ENCODE measurements at places on chromosomes 3 and 15. TPM values are rescaled to one million over a fixed set of nuclear protein-coding genes. Genes with fewer than 3 reads are reported as not detected.

DNA sequence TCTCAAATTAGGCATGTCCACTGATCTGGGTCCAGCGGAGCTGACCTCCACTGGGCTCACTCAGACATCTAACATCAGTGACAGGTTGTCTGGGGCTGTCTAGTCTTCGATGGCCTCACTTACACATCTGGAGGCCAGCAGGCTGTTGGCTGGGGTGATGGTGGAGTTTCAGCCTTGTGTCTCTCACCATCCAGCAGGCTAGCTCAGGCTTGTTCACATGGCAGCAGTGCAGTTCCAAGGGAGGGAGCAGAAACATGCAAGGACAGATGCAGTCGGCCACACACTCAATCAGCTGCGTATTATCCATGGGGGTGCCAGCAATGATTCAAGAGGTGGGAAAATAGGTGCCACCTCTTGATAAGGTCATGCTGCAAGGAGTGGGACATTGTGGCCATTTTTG is 292.5 kb downstream of the SHQ1 start:
- no peak for DNase-seq

- peak; percentile 86 for DNase-seq
Observed at GRCh38 chr3:185069037-185070030, 83.5 kb downstream of the C3orf70 start.

DNA sequence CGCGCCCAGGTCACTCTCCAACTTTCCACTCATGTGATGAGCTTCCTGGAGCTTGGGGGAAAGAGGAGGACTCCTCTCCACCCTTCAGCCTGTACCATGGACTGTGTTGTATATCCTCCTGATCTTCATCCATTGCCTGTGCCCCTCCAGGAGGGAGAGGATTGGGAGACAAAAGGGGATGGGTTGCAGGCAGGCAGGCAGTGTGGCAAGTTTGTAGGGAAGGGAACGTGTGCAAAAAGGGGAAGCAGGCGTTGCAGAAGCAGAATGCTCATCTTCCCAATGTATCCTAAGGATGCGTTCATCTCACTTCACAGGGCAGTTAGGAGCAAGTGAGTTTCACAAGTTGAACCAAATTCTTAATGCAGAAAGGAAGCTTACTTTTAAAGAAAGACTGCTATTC is 28.1 kb upstream of the GHSR start:
- DNase-seq, result no peak

- no peak for DNase-seq
Observed at GRCh38 chr3:196499807-196500524, 3.6 kb downstream of the RNF168 start.

DNA sequence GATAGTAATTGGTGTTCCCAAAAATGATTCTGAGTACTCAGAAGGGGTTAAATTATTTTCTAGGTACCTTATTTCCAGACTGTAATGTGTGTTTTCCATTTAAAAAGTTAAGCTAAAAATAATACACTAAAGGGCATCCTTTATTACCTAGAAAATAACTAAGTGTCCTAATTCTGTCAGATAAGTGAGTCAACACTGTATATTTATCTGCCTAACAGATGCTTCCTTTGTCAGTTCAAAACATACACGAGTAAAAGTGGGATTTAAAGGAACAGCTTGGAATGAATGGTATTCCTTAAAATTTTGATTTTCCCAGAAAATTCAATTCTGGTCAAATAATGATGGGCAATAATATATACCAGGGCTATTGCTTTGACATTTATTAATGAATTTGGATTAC is 78.3 kb downstream of the ADAMTSL3 start:
- DNase-seq, result no peak

GRCh38 chr15:72852273-72852672 is 68.7 kb upstream of the ADPGK start:
- no peak for DNase-seq

DNA sequence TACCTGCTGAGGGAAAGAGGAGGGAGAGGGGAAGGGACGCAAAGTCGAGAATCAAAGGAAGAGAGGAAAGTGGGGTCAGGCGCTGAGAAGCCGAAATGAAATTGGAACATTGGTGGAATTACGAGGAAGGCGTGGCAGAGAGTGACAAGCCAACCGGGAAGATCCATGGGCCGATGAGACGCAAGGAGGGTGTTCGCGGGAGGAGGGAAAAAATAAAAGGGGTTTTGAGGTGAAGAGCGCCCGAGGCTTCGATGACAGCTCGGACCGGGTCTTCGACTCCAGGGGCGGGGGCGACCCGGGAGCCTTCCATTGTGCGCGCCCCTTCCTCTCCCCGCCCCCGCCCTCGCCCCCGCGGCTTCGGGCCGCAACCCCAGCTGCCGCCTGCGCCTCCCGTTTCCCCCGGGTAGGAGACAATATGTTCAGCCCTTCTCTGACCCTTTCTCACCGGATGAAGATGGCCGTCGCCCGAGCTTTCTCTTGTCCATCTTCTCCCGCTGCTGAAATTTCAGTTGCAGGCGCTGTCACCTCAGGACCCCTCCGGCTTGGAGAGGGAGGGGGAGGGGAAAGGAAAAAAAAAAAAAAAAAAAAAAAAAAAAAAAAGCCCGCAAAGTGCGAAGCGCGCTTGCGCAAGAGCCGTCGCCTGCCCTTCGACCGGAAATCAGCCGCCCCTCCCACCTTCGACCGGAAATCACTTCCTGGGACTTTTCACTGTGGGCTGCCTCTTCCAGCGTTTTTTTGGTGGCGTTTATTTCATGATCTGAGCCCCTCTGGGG is at the start of gene SENP7:
Gene SENP7 (minus strand): TSS at position 567 of the 773 bp plus-strand sequence. CDS start 82 bp downstream, at position 485.
- peak; percentile 81 for DNase-seq

- DNase-seq, result no peak
Observed at GRCh38 chr15:33104212-33104611, 90.3 kb downstream of the FMN1 start.

GRCh38 chr3:66962664-66963063 is 35.4 kb upstream of the KBTBD8 start:
- no peak for DNase-seq

DNA sequence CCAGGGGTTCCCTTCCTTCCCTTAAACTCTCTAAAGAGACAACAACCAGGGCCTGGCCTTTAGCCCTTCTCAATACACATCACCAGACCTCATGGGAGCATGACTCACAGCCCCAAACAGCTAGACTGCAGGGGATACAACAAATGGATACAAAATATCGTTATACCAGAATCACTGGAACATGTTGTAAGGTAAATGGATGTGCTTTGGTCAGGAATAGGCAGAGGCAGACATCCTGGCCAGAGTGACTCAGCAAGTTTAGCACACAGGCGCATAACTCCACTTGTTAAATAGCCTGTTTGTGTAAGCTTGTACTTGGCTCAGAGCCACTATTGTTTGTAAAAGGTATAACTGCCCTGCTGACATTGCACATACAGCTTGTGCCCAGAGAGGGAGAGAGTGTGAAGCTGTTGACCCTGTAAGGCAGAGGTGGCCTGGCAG is 18.3 kb downstream of the TMED3 start:
- no peak for DNase-seq

- no peak for DNase-seq
Observed at GRCh38 chr3:51375136-51375535, 10.0 kb upstream of the MANF start.

- no peak for DNase-seq
Observed at GRCh38 chr3:134645515-134645914, 5.3 kb downstream of the KY start.

GRCh38 chr3:149701206-149701976 is 43.6 kb upstream of the WWTR1 start:
- no peak for DNase-seq

- DNase-seq, result no peak
Observed at GRCh38 chr15:40787991-40788390, 18.2 kb downstream of the C15orf62 start.

GRCh38 chr3:101827211-101828174 is 21.8 kb upstream of the NFKBIZ start:
- peak; percentile 76 for DNase-seq

GRCh38 chr3:150680562-150680961 is 23.2 kb downstream of the ERICH6 start:
- DNase-seq, result no peak

DNA sequence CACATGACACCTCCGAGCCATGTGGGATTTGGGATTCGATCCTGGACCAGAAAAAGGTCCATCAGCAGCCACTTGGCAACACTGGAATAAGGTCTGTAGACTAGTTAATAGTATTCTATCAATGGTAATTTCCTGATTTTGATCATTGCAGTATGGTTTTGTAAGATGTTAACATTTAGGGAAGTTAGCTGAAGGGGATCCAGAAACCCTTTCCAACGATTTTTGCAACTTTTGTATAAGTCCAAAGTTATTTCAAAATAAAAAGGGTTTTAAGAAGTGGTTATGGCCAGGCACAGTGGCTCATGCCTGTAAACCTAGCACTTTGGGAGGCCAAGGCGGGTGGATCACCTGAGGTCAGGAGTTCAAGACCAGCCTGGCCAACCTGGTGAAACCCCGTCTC is 10.2 kb downstream of the BDH1 start:
- DNase-seq, result no peak

DNA sequence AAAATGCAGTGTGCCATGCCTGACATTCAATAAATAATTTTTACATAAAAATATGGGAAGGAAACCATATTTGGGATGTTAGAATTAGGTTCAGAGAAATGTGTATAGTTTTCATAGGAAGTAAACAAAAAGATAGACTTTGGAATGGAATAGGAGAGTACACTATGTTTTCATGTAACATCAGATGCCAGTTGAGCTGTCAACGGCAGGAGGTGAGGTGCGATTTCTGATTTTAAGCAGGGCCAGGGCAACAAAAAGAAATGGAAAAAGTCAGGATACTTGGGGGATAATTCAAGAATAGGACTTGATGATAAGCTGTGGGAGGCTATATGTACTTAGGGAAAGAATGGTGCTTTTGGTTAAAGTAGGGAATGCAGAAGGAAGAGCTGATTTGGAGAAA is 639.5 kb downstream of the OTOL1 start:
- no peak for DNase-seq

- no peak for DNase-seq
Observed at GRCh38 chr3:156492801-156493261, 62.1 kb downstream of the SSR3 start.

GRCh38 chr15:70210076-70210475 is 112.4 kb upstream of the TLE3 start:
- no peak for DNase-seq

DNA sequence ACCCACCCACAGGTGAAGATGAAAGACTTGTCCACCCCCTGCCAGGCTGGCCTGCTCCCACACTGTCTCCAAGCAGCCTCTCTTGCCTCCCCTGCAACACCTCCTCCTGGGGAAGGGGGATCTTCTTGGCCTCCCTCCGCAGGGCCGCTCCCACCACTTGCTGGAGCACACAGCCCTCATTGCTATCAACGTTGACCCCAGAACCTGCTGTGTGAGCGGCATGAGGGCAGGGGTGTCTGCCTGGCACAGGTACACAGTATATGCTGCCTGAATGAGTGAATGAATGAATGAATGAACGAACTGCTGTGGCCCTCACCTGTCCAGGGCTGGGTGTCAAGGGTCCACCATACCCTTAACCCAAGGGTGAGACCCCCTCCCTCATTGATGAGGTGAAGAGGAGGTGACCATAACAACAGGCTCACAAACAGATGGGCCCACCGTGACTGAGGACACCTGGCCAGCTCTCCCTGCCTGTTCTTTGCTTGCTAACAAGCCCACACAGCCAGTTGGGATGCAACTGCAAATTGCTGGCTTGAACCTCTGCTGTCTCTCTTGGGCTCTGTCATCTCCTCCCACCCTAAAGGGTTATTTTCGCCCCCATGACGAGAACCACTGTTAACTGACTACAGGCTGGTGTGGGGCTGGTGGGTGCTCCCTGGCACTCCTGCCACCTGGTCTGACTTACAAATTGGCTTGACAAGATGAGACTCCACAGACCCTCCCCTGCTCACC is 22.5 kb downstream of the SLC41A3 start:
- DNase-seq, result no peak

DNA sequence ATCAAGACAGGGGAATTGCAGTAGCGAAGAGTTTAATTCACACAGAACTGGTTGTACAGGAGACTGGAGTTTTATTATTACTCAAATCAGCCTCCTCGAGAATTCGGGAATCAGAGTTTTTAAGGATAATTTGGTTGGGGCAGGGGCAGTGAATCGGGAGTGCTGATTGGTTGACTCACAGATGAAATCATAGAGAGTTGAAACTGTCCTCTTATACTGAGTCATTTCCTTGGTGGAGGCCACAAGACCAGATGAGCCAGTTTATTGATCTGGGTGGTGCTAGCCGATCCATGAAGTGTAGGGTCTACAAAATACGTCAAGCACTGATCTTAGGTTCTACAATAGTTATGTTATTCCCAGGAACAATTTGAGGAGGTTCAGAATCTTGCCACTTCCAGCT is 5.3 kb upstream of the ZNF770 start:
- no peak for DNase-seq

GRCh38 chr3:108518895-108519294 is 8.5 kb upstream of the MYH15 start:
- no peak for DNase-seq

- DNase-seq, result no peak
Observed at GRCh38 chr15:72168131-72168807, 29.3 kb downstream of the GRAMD2A start.

DNA sequence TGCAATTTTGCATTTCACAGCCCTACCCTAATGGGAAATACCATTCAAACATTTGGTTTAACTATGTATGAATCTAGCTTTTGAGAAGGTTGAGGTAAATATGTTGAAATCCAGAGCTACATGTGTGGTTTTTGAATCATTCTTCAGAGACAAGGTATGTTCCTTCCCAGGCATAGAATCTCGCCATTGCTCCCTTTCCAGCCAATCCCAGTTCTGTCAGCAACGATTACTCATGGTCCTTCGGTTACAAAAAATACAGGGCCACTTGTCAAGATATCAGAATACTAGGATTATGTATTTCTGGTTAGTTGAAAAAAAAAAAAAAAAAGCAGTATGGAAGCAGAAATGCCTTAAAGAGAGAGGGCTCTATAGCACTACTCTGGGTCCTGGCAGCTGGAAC is 182.4 kb downstream of the RBMS3 start:
- DNase-seq, result no peak

GRCh38 chr3:44721231-44722102 is 8.0 kb upstream of the ZNF501 start:
- DNase-seq, result no peak

GLT8D1 gene
- 33.8 TPM for total RNA-seq

SLC6A11 gene
- total RNA-seq, result 0.88 TPM

TRIM59 gene
- total RNA-seq, result 53.4 TPM

ADAMTS9 gene
- total RNA-seq, result 0.41 TPM

C3orf85 gene
- total RNA-seq, result not detected

RTP1 gene
- total RNA-seq, result 3.0 TPM

CIB2 gene
- 46.8 TPM for total RNA-seq

TWF2 gene
- total RNA-seq, result 65.2 TPM

ANXA2 gene
- total RNA-seq, result 214 TPM

CASR gene
- 0.58 TPM for total RNA-seq

All from H1 (cell line).